Activated CD8-positive, alpha-beta memory T cell treated with anti-CD3 and anti-CD28 coated beads, Interleukin-2, amount 10 ng/mL, durations not matched to agents 7 days and 5 days (primary cell): ENCODE measurements at places on chromosomes 4 and X. TPM values are rescaled to one million over a fixed set of nuclear protein-coding genes. Genes with fewer than 3 reads are reported as not detected.

Gene EOLA1
- total RNA-seq, result 45.2 TPM

DNA sequence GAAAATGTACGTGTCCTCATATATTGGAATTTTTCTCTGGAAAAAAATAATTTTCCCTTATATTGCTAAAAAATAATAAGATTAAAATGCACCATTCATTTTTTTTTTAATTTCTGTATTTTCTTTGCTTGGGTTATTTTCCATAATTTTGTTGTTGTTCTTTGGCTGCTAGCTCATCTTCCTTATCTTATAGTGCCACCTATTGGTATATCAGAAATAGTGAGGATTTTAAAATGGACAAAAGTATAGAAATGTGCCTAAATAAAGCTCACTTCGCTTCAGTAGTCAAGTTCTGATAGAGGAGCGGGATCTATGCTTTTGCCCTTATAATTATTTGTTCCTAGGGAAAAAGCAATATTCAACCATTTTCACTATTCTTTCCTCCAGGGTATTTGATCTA is 134.8 kb downstream of the NAP1L3 start:
- no peaks in the 10 kb centered on the region for H3K36me3 ChIP-seq
- H3K27me3 ChIP-seq, result no peaks in the 10 kb centered on the region
- no peak overlapping the region for H3K27ac ChIP-seq
- no peaks in the 10 kb centered on the region for H3K4me1 ChIP-seq

DNA sequence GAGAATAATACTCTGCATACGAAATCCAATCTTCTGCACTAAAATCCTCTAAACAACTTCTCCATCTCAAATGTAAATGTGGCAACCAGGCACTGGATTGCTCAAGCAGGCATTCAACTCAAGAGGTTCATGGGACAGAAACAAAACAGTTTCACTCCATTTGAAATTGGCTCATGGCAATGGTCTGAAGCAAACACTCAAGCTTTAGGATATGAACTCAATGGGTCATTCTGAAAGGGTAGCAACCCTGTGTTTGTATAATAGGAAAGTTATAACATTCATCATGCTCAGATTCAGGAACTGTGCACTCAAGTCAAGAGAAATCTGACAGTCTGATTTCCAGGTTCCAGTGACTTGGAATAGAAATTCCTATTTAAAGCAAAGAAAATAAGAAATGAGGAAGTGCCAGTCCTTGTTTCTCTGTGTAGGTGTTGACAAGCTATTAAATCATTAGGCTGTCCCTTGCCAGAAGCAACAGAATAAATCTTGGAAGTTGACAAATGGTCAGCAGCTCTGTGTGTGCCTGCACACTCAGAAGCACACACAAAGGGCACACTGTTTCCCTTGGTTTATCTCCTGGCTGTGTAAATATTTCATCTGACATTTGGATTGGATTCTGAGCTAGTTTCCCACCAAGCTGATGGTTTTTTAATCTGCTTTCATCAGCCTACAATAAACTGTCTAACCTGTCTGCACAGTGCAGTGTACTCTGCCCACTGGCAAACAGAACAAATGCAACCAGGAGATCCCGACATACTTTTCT is 75.9 kb upstream of the CITED1 start:
- no peak for DNase-seq
- no peaks in the 10 kb centered on the region for H3K36me3 ChIP-seq
- no peak overlapping the region for H3K27ac ChIP-seq
- no peaks in the 10 kb centered on the region for H3K4me1 ChIP-seq
- H3K27me3 ChIP-seq, result no peaks in the 10 kb centered on the region

DNA sequence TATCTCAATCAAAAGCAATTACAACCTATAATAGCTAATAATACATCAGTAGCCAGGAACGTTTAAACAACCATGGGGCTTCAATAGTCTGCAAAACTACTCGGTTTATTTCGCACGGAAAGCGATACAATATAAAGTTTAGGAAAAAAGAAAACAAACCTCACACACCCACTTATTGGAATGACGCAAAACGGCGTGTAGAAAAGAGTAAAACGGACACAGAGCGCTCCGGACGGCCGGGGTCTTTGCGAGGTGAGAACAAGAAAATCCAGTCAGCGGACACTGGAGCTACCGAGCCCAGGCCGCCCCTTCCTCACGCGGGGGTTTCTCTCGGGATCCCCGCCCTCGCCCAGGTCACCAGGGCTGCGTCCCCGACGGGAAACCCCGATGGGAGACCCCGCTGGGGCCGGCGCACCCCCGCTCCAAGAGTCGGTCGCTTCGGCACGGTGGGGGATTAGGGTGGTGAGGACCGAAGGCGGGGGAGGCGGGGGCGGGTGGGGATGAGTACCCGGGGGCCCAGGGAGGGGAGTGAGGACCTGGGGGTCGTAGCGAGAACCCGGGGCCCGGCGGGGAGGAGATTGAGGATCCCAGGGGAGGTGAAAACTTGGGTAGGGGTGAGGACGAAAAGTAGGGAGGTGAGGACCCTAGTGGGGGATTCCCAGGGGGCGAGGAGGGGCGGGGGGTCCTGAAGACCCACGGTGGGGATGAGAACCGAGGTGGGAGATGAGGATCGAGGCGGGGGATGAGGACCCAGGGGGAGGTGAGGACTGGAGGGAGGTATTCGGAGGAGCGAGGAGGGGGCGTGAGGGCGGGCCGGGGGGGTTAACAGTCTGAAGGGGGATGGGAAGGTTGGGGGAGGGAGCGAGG is 737 bp downstream of the NELFA start:
- peaks cover 17% of the 10 kb centered on the region for H3K36me3 ChIP-seq
- H3K27me3 ChIP-seq, result peaks cover 15% of the 10 kb centered on the region
- no peak for DNase-seq

DNA sequence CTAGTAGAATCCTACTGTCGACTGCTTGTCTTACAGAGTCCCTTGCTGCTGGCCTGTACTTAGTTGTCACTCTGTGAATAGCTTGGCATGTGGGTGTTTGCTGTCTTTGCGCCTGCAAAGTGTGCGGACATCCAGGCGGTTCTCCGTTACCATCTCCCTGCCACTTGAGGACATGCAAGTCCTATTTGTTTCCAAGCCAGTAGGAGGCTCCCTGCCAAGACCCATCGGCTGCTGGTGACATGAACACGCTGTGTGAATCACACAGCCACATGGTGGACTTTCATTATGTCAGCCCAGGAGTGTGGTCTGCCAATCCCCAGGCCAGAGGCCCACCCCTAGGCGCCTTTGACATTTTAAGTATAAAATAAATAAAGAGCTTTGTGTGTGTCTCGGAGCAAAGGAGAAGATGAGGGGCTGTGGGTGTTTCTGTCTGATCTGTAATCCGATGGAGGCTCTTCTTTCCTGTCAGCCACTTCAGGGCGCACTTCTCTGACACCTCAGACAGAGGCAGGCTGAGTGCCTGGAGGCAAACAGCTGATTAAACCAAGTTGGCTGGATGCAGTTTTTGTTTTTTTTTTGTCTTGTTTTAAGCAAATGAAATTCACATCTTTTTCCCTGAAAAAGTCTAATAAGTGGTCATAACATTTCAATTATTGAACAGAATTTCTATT is 51.5 kb downstream of the ALPK1 start:
- H3K27ac ChIP-seq, result no peak overlapping the region
- H3K4me3 ChIP-seq, result no peak overlapping the region
- H3K36me3 ChIP-seq, result no peaks in the 10 kb centered on the region

Gene SNCA
- 2.0 TPM for total RNA-seq

DNA sequence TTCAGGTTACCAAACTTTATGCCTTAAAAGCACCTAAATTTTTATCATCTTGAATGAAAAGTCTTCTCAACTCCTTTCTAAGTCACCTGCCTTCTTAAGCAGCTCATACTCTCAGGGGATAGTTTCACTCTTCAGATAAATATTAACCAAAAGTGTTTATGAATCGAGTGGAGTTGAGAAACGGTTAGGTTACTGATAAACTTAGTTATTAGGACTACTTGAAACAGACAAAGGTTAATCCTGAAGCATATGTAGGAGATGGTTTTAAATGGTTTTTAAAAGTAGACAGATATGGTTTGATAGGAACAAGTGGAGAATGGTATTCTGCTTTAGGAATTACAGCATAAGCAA is 32.8 kb downstream of the CLDN22 start:
- DNase-seq, result no peak
- no peaks in the 10 kb centered on the region for H3K36me3 ChIP-seq
- H3K4me1 ChIP-seq, result no peaks in the 10 kb centered on the region
- H3K4me3 ChIP-seq, result no peak overlapping the region
- peaks cover 6% of the 10 kb centered on the region for H3K27me3 ChIP-seq

GRCh38 chr4:146186596-146186995 is 11.1 kb downstream of the LSM6 start:
- H3K27me3 ChIP-seq, result no peaks in the 10 kb centered on the region
- DNase-seq, result no peak
- peaks cover 6% of the 10 kb centered on the region for H3K4me1 ChIP-seq
- no peak overlapping the region for H3K27ac ChIP-seq

DNA sequence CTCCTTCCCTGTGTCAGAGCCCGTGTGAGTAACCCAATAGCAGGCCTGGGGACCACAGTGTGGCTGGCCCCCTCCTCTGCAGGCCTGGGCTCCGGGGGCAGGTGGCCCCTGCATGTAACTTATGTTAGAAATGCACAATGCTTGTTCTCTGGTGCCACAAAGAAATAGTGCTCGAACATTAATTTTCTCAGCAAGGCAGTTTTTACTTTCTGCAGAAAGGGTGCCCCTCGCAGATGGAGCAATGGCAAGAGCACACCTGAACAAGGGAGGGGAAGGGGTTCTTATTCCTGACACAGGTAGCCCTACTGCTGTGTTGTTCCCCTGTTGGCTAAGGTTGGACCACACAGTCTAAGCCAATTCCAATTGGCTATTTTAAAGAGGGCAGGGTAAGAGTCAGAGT is 17.1 kb downstream of the TACC3 start:
- DNase-seq, result no peak
- no peak overlapping the region for H3K4me3 ChIP-seq
- H3K27me3 ChIP-seq, result no peaks in the 10 kb centered on the region
- H3K4me1 ChIP-seq, result no peaks in the 10 kb centered on the region

Gene CAPN6
- not detected for total RNA-seq

Gene ETDB
- not detected for total RNA-seq

- H3K27ac ChIP-seq, result no peak overlapping the region
- H3K27me3 ChIP-seq, result no peaks in the 10 kb centered on the region
- no peaks in the 10 kb centered on the region for H3K36me3 ChIP-seq
Measured at GRCh38 chr4:186658657-186659056, 65.0 kb downstream of the FAT1 start.

DNA sequence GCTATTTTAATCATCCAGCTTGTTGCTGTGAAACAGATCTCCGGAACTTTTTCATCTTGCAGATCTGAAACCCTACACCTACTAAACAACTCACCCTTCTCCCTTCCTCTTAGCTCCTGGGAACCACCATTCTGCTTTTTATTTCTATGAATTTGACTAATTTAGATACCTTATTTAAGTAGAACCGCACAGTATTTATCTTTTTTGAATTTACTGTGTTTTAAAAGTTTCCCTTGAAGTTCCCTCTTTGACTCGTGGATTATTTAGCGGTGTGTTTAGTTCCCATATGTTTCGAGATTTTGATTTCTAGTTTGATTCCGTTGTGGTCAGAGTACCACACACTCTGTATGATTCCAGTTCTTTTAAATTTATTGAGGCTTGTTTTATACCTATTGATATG is 44.6 kb downstream of the EIF2S3 start:
- no peak overlapping the region for H3K27ac ChIP-seq
- no peaks in the 10 kb centered on the region for H3K27me3 ChIP-seq
- peaks cover 18% of the 10 kb centered on the region for H3K4me1 ChIP-seq
- DNase-seq, result no peak

Gene TKTL1
- total RNA-seq, result 1.1 TPM

DNA sequence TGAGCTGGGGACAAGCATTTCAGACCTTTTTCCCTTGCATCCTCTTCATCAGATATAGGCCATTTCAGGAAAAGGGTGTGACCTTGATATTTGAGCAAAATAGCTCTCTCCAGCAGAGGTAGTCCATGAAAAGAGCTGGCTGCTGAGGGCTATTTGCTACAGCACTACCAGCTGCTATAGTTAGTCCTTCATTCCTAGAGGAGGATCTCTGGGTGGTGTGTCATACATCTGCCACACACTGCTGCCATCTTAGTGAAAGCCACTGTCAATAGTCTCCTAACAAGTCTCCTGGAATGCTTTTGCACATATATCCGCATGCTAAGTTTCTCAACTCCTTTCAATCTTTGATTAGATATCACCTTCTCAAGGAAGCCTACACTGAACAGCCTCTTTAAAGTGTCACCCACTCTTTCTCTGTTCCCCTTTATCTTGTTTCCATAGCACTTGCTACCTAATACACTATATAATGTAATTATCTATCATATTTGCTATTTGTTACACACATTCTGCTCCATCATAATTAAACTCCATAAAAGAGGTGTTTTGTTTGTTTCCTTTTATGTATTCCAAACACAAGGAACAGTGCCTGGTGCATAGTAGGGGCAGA is 131.9 kb downstream of the TBC1D19 start:
- no peak for DNase-seq
- H3K4me1 ChIP-seq, result no peaks in the 10 kb centered on the region
- no peaks in the 10 kb centered on the region for H3K27me3 ChIP-seq

- no peaks in the 10 kb centered on the region for H3K4me1 ChIP-seq
- no peak for DNase-seq
- H3K4me3 ChIP-seq, result no peak overlapping the region
- no peak overlapping the region for H3K27ac ChIP-seq
- peaks cover 46% of the 10 kb centered on the region for H3K36me3 ChIP-seq
Measured at GRCh38 chr4:102281171-102281839, 64.0 kb downstream of the SLC39A8 start.

Gene CD99
- total RNA-seq, result 259 TPM

GRCh38 chr4:108831886-108832285 is 69.0 kb upstream of the ETNPPL start:
- H3K36me3 ChIP-seq, result no peaks in the 10 kb centered on the region
- H3K27me3 ChIP-seq, result peaks cover 25% of the 10 kb centered on the region
- no peak overlapping the region for H3K27ac ChIP-seq

GRCh38 chrX:153338836-153339235 is 4.9 kb downstream of the ZNF275 start:
- H3K36me3 ChIP-seq, result peaks cover 57% of the 10 kb centered on the region
- no peaks in the 10 kb centered on the region for H3K27me3 ChIP-seq
- no peak overlapping the region for H3K27ac ChIP-seq

Gene PASD1
- total RNA-seq, result not detected

DNA sequence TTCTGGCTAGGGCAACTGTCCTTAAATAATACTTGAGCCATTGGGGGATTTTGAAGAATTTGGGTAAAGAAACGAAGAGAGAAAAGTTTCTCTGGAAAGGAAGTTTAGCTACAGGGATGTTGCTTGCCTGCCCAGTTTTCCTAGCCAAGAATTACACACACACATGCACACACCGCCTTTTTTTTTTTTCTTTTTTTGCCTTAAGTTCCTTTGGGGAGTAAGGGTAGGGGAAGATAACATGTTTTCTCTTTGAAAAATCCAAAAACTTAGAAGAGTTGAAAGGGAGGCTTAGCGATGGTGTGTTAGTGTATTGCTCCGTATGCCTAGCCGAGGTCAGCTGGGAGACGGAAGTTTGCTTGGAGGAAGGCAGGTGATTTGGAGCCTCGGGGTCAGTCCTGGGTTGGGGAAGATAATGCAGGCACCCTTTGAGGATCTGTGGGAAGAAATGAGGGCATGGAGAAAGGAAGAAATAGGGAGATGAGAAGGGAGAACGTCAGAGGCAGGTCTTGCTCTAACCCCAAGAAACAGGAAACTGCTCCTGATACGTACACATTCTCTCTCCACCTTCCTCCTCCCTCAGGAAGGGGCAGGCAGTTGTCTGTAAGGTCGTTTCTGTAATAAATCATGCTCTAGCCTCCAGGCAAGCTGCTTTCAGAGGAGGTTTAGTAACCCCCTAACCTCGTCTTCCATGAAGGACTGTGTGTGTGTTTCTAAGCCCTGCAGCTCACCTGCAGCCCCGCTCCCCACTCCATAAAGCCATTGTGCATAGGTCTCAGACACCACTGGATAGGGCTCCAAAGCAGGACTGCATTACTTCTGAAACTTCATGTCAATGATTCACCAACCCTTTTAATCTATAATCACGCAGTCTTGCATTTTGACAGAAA is 10.5 kb downstream of the KLF3 start:
- no peak for DNase-seq
- H3K4me3 ChIP-seq, result no peak overlapping the region
- H3K36me3 ChIP-seq, result no peaks in the 10 kb centered on the region
- H3K4me1 ChIP-seq, result peaks cover 32% of the 10 kb centered on the region
